ENCODE measurements at places on chromosomes 4 and X. TPM values are rescaled to one million over a fixed set of nuclear protein-coding genes. Genes with fewer than 3 reads are reported as not detected.

GRCh38 chrX:68724531-68725020, 77.1 kb downstream of the STARD8 start:
- no peak for DNase-seq

GRCh38 chrX:40143001-40143400, 45.2 kb upstream of the BCOR start:
- DNase-seq = no peak

DNA sequence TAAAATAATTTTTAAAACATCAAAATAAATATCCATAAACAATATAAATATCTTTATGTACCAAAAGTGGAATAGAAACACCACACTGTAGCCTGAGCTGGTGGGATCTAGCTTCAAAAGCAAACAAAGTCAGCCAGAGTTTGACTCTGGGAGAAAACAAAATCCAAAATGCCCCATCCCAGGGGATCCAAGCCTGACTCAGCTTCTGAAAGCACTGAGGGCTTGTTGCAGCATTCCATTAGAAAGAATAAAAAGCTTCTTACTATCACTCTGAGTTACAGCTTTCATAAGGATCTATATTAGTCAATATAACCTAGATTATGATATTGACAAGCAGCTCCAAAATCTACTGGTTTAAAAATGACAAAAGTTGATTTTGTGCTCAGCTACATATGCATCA, 149.7 kb upstream of the ANKRD50 start:
- peak; percentile 43 for DNase-seq

DNA sequence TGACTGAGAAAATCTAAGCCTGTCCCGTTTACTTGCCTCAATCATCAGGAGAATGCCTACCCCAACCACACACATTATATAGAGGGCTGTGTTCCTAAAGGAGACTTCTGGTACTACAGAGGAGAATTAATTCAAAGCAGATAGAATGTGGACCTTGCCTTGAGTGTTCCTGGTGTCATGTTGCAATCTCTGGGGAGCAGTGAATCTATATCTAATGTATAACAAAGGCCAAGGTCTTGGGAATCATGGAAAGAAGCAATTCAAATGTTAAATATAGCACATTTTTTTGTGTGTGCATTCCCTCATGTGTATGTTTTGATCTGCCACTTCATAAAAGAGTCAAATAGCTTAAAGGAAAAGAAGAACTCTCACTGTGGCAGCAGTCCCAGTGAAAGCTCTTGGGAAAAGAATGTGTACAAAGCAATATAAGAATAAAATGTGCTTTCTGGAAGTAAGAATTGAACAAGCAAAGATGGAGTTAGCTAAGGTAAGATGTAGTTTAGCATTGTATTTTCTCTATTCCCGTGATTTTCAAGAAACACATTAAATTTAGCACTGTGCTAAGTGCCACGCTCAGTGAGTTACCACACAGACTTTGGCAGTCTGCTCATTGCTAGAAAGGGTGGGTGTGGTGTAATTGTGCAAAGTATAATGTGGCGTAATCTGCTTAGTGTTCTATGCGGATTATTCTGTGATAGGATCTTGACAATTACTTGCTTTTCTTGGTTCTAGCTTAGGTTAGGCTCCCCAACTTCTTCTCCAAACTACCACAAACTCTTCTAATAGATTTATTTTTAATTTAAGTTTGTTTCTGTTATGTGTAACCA, 13.7 kb downstream of the ADH6 start:
- peak; percentile 76 for DNase-seq

DNA sequence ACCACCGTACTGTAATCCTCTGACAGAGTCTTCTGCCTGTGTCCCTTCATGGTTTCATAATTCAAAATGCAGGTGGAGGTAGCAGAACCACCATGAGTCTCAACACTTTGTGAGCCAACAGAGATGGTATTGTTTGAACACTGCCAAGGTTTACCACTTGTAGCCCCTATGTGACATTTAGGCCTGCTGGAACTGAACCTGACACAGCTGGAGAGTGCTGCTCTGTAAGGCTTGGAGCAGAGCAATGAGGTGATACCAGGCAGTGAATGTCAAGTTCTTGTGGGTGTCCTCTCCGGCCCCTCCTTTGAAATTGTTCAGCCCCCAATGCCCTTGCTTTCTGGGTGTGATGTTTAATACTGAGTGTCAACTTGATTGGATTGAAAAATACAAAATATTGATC, 1042.9 kb downstream of the ARAP2 start:
- no peak for DNase-seq

- no peak for DNase-seq
Observed at GRCh38 chr4:65893271-65893670, 223.0 kb upstream of the EPHA5 start.

GRCh38 chr4:112552668-112553067, 36.7 kb upstream of the NEUROG2 start:
- DNase-seq = peak; percentile 82

- peak; percentile 81 for DNase-seq
Observed at GRCh38 chr4:53189011-53189410, 176.8 kb downstream of the SCFD2 start.

DNA sequence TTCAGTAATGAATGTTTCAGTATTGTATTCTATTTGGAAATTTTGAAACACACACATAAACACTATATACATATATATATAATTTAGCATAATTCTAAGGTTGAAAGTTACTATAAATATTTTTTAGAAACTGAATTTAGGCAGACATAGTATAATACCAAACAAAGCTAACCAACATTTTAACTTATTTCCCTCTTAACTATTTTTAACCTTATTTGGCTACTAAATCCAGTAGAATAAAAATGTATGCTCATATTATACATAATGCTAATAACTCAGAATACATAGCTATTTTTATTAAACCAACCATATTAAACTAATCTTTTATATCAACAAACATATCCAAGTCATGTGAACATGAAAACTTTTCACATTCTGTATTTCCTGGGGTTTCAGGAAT, 563.6 kb downstream of the ADGRL3 start:
- no peak for DNase-seq

DNA sequence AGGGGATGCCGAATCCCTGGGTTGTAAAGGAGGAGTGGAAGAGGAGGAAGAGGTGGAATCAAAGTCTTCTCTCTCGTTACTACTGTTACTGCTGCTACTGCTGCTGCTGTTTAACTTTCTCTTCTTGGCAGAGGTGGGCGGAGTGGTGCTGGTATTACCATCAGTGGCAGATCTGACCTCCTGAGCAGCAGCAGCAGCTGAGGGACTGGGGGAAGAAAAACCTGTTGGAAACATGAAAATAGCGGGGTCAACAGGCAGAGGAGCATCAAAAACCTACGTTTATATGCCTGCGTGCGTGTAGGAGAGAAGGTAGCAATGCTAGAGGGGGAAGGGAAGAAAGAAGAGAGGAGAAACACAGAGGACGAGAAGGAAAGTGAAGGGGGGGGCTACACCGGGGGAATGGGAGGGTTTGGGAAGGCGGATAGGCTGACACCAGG, 339 bp downstream of the CUL4B start:
- peak; percentile 67 for DNase-seq

DNA sequence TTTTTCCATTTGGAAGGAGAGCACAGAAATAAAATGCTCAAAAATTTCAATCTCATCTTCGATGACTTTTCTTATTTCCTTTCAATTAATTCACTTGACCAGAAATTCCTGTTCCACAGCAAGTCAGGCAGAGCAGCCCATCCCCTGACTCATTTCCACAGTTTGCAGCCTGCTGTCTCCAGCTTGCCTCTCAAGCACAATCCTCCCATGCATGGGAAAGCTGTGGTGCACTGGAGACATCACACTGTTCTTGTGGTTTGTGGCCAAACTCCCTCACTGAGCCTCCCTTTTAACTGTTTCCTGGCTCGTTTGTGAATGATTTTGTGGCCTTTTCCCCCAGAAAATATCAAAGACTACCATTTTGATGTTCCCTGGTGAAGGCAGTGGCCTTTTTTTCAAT, 114.0 kb upstream of the ENPEP start:
- DNase-seq = peak; percentile 29

- no peak for DNase-seq
Observed at GRCh38 chr4:20109391-20109790, 142.3 kb upstream of the SLIT2 start.

DNA sequence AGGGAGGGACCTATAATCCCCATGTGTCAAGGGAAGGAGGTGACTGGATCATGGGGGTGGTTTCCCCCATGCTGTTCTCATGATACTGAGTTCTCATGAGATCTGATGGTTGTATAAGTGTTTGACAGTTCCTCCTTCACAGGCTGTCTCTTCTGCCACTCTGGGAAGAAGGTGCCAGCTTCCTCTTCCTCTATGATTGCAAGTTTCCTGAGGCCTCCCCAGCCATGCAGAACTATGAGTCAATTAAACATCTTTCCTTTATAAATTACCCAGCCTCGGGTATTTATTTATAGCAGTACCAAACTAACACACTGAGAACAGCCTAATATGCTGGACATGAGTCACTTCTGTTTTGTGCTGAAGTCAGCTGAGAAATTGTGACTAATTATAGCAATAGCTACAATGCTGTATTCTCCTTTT, 656.9 kb upstream of the CPEB2 start:
- DNase-seq = peak; percentile 65

- DNase-seq = no peak
Observed at GRCh38 chr4:153741541-153741940, 18.3 kb downstream of the RNF175 start.

GRCh38 chr4:26215725-26216124, 105.1 kb upstream of the RBPJ start:
- DNase-seq = no peak

- DNase-seq = no peak
Observed at GRCh38 chrX:25019707-25020390, 4.1 kb upstream of the ARX start.

GRCh38 chr4:96955226-96955625, 1115.3 kb downstream of the PDHA2 start:
- no peak for DNase-seq

- DNase-seq = peak; percentile 31
Observed at GRCh38 chr4:151417766-151418376, 8.9 kb downstream of the FHIP1A start.

STATH gene
- total RNA-seq = not detected

GRCh38 chr4:37561196-37561802, 124.9 kb downstream of the RELL1 start:
- no peak for DNase-seq

DNA sequence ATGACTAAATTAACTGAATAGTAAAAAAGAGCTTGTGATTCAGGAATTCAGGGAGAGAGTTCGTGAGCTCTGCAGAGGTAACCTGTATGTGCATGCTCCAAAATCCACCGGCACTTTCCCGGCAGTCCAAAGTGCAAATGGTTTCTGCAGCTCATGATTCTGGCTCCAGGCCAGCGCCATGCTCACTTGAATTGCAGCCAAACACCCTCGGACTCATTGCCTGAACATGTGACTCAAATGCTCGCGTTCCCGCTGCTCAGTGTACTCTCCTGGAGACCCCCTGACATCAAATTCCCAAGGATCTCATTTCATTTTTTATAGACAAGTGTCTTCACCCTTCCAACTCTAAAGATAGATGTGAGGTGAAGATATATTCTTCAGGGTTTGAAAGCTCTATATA, 44.1 kb upstream of the SH3RF1 start:
- DNase-seq = peak; percentile 58

DNA sequence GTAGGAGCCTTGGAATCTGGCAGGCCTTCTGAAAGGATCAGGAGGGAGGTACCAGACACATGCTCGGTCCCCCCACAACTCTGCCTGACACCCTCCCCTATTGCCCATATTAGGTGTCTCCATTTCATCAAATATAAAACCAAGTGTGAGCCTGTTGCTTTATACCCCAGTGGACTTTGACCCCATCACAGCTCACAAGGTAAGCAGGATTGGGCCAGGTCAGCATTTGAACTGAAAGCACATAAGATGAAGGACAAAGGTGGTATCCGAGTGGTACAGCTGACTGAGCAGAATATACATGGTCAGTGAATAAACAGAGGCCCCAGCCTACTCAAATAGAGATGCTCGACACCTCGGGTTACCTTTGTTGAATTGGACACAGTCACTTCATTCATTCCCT, 20.0 kb downstream of the SLC25A43 start:
- DNase-seq = no peak

DNA sequence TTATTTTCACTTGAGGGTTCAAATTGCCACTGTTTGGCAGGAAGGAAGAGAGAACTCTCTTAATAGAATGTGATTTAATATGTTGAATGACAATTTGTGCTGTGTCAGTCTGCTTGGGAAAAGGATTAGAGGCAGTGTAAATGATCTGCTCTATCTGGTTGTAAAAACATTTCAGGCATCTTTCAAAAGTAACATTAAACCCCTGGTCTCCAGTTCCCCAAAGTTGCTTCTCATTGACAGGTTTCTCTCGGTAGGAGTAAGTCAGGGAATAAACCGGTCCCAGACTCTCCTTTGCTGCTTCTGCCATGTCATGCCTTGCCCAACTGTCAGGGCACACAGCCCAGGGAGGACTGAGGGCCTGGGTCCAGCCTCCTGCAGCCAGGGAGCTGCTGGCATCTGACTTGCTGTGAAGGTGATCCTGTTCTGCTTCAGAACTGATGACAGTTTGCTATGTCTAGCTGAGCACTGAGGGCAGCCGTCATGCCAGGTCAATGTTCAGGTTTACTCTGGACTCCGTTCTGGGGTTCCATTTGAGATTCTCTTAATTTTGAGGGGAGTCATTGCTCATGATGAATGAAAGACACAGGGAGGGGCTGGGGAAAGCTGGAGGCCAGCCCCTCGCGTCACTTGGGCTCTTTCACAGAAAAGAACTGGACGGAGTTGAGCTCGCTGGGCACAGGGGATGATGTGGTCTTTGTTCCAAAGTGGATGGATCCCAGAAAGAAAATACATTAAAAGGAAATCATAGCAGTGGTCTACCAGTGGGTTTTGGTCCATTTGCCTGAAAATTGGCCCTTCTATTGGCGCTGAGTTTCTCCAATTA, 312.4 kb downstream of the ARHGAP10 start:
- no peak for DNase-seq

- peak; percentile 58 for DNase-seq
Observed at GRCh38 chr4:110869862-110870572, 247.1 kb upstream of the PITX2 start.

DNA sequence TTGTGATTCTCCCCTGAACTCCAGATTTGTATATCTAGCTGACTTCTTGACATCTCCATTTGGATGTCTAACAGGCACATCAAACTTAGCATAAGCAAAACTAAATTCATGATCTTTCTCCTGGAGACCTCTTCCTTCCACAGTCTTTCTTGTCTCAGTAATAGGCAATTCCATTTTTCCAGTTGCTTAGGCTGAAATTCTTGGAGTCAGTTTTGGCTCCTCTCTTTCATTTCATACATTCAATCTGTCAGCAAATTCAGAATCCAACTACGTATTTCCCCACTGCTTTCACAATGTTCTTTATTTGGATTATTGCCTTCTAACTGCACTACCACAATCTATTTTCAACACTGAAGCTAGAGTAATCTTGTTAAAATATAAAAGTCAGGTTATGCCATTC, 219.9 kb upstream of the GLRA2 start:
- DNase-seq = no peak

DNA sequence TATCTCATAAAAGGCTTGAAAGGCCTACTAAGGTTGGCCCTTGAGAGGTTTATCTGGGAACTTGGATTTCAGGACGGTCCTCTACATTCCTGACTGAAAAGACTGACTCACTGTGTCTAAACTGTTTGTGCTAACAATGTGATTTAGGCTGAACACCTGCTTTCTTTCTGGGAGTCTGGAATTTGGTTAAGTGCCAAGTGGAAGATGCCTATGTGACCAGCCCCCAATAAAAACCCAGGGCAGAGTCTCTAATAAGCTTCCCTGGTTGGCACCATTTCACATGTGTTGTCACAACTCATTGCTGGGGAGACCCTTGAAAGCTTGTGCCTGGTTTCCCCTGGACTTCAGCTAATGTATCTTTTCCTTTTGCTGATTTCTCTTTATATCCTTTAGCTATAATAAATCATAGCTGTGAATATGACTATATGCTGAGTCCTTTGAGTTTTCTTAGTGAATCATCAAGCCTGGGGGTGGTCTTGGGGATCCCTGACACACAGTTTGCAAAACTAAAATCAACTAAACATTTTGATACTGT, 55.1 kb downstream of the GPR82 start:
- DNase-seq = peak; percentile 59
